ENCODE measurements at places on chromosomes 5 and 9.

GRCh38 chr5:11851416-11851815, 52.8 kb downstream of the CTNND2 start:
- DNase-seq, result no peak

GRCh38 chr9:68798423-68798822, 93.4 kb downstream of the PIP5K1B start:
- DNase-seq, result no peak

- DNase-seq, result no peak
These were observed 8.4 kb downstream of the WDR41 start for GRCh38 chr5:77483682-77484081.

DNA sequence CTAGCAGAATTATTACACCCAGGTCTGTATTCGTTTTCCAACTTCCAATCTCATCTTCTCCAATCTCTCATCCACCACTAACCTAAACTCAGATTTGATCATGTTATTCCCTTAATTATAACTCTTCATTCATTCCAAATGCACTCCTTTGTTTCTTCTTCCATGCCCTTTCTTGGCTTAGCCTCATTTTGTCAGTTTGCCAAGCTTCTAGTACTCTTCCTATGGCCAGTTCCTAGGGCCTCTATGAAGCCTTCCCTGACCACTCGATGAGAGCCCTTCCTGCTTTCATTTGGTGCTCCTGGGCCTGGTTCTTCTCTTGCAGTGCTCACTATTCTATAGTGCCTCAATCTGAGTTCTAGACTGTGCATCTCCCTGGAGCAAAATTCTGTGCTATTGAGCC, 5.8 kb downstream of the FAM219A start:
- no peak for DNase-seq

- no peak for DNase-seq
These were observed 31.9 kb downstream of the ANKRD33B start for GRCh38 chr5:10595672-10596309.

GRCh38 chr9:95316274-95316673, 1.2 kb downstream of the FANCC start:
- no peak for DNase-seq

GRCh38 chr5:37478121-37478894, 99.2 kb downstream of the WDR70 start:
- DNase-seq, result no peak

DNA sequence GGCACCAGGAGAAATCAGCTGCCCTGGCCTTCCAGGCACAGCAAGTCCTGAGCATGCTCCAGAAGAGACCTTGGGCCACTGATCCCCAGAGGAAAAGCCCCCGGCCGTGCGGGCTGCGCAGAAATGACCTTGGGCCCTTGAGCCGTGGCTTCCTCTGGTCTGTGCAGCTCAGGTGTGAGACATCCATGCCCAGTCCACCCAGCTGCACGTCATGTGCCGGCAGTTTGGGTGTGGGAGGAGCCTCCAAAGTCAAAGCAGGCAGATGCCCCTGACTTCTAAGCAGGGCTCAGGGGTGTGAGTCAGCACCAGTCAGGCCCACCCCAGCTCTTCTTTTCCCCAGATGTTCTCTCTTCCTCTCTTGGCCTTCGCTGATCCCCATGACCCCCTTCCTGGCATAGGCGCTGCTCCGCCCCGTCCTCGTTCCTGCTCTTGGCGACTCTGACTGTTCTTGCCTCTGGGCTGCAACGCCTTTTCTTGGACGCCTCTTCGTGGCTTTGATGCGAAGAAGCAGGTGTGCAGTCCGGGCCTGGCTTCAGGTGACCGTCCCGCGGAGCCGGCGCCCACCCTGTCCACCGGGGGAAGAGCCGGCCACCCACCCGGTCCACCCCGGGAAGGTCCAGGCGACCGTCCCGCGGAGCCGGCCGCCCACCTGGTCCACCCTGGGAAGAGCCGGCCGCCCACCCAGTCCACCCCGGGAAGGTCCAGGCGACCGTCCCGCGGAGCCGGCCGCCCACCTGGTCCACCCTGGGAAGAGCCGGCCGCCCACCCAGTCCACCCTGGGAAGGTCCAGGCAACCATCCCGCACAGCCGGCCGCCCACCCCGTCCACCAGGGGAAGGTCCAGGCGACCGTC, 5.9 kb upstream of the QSOX2 start:
- no peak for DNase-seq
